ENCODE measurements at places on chromosomes 13 and 19.

DNA sequence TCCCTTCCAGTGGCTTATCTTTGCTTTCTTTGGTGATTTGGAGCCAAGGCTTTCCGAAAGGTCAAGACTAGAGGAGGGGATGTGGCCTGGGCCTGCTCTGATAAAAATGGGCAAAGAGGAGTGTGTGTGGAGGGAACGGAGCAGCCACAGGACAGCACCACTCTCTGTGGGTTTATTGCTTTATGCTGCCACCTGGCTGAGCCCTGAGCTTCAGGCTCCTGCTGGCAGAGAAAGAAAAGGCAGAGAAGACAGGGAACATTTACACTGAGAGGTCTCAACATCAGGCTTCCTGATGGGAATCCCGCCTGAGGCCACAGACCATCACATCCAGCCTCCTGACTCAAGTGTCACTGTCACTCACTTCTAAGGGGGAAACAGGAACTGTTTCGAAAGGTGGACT lies 9.2 kb upstream of the GSX1 start:
- DNase-seq: no peak

GRCh38 chr19:35037716-35038622 lies 3.6 kb upstream of the HPN start:
- DNase-seq: no peak

DNA sequence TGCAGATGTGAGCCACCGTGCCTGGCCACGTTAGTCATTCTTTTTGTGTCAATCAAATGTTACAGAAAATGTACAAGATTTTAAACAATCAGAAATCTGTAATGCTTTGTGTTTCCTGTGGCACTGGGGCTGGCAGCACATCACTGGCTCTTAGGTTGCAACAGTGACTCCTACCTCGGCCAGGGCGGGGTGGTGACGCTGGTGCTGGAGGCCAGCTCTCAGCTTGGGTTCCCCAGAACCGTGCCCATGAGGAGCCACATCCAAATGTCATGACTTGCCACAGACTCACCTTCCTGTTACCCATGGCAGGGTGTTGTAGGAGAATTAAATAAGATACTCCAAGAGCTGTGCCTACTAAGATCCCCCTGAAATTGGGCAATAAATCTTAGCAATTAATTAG lies 161.7 kb downstream of the TEX29 start:
- DNase-seq: no peak

- DNase-seq: no peak
Observed at GRCh38 chr19:45958769-45959516, 14.7 kb downstream of the NOVA2 start.

GRCh38 chr19:36141039-36141927 lies 1.4 kb downstream of the CAPNS1 start:
- DNase-seq: peak; percentile 92

DNA sequence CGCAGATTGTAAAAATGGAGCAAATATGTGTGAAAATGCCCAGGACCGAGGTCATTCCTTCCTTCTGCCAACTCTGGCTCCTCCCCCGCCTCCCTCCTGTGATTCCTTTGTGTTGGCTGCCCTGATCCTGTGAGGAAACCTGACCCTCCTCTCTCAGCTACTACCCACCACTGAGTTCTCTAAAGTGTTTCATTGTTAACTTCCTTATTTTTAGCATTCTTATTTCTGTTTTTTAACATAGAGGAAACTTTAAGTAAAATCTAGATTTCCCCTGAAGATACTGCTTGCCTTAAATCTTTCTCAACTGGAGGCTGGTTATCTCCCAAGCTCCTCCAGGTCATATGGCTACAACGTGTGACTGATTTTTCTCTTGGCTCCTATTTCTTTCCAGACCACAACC lies 21.7 kb upstream of the FBXL3 start:
- DNase-seq: no peak

- DNase-seq: peak; percentile 87
Observed at GRCh38 chr13:48505597-48506091, 27.2 kb downstream of the RCBTB2 start.

All from CD4-positive, alpha-beta memory T cell (primary cell).